ENCODE measurements at places on chromosomes 5 and 9.

DNA sequence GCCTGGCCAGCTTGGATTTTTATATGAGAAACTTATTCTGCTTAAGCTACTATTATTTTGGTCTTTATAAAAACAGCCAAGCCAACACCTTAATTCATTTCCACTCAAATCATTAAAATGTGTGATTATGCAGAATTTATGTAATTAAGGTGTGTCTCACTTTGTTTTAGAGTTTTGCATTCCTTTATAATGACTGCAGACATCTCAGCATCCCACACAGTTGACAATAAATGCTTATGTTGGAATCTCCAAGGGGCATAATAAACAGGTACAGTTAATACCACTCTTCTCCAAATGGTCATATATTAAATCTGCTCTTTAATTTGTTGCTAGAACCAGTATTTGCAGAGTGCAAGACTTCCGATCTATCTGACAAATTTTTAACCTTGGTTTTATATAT lies 34.3 kb downstream of the ARL15 start:
- DNase-seq, result no peak

GRCh38 chr5:100270023-100270771 lies 265.0 kb upstream of the FAM174A start:
- no peak for DNase-seq

- DNase-seq, result no peak
Measured at GRCh38 chr5:176716320-176716719, 69.0 kb downstream of the TSPAN17 start.

DNA sequence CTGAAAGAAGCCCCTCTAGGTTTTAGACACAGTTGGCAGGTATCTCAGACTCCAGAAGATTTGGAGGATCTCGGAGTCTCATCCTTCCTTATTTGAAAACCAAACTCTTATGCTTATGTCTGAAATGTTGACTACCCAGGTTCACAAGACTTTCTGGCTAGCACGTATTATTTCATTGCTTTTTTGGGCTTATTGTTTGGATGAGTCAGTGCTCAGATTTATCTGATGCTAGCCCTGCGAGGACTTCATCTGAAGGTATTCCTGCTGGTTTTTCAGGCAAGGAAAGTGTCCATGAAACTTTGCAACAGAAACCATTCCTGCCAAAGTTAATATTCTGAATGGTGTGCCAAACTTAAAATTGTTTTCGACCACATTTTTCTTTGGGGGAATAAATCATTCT lies 8.5 kb downstream of the OSTF1 start:
- DNase-seq, result no peak

- DNase-seq, result no peak
Measured at GRCh38 chr5:65482736-65483545, 1.2 kb upstream of the ADAMTS6 start.

DNA sequence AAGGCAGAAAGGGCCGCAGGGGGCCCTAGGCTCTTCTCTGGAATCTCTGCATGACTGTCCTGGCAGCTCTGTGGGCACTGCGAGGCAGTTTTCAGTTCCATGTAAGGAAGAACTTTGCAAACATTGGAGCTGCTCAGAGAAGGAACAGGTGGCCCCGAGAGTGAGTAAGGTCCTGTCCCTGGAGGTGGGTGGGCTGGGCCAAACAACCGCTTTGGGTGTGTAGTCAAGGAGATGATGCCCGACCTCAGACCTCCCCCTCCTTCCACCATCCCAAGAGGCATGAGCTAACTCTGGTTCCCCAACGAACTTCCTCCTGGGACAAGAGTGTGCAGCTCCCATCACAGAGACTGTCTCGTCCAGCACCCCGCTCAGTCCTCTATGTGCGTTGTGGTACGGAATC lies 20.5 kb downstream of the CSF1R start:
- DNase-seq, result no peak

GRCh38 chr5:14138608-14139540 lies 4.3 kb upstream of the TRIO start:
- no peak for DNase-seq

GRCh38 chr5:1032551-1033027 lies 24.0 kb downstream of the NKD2 start:
- DNase-seq, result no peak

- DNase-seq, result no peak
Measured at GRCh38 chr5:136011414-136012001, 17.3 kb upstream of the TGFBI start.

GRCh38 chr9:36145970-36146369 lies 9.4 kb downstream of the GLIPR2 start:
- DNase-seq, result no peak

DNA sequence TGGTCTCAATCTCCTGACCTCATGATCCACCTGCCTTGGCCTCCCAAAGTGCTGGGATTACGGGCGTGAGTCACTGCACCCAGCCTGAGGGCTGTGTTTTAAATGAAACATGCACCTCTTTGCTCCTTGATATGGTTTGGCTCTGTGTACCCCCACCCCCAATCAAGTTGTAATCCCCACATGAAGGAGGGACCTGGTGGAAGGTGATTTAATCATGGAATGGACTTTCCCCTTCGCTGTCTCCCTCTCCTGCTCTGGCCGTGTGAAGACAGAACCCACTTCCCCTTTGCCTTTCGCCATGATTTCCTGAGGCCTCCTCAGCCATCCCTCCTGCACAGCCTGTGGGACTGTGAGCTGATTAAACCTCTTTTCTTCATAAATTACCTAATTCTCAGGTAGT lies 12.5 kb upstream of the NOTCH1 start:
- no peak for DNase-seq

GRCh38 chr5:133244242-133244641 lies 192.4 kb downstream of the HSPA4 start:
- no peak for DNase-seq

DNA sequence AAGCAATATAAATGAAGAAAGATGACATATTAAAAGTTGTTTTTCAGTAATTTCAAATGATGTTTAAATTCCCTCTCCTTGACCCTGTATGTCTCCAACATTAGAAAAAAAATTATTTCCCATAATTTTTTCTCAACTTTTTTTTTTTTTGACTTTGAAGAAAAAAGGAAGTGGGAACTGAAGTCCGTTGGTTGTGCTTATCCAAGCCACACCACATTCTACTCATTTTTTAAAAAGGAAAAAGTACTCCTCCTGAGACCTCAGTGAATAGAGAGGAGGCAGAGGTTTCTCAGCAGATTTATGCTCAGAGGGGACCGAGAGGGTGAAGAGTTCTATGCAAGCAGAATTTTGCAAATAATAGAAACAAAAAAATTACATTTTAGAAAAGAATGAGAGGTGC lies 123.3 kb downstream of the PCSK5 start:
- DNase-seq, result no peak

DNA sequence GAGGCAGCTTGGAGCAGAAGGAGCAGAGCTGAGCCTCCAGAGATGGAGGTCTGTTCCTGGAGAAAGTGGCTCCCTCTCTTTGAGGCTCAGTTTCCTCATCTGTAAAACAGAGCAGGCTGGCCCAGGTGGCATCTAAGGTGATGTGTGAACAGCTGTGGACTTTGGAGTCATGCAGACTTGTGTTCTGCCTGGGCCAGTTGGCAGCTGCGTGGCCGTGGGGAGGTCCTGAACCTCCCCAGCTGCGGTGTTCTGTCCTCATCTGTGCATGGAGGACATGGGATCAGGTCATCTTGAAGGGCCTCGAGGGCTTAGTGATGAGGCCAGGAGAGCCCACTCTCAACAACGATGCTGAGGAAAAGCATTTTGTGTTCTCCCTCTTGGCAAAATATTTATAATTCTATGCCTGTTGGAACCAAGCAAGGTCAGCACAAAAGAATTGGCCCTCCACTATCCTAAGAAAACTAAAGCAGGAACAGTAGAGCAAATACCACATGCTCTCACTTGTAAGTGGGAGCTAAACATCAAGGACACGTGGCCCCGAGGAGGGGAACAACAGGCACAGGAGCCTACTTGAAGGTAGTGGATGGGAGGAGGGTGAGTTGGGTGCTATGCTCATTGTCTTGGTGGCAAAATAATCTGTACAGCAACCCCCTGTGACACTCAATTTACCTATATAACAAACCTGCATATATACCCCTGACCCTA lies 63.2 kb upstream of the COL15A1 start:
- DNase-seq, result no peak

DNA sequence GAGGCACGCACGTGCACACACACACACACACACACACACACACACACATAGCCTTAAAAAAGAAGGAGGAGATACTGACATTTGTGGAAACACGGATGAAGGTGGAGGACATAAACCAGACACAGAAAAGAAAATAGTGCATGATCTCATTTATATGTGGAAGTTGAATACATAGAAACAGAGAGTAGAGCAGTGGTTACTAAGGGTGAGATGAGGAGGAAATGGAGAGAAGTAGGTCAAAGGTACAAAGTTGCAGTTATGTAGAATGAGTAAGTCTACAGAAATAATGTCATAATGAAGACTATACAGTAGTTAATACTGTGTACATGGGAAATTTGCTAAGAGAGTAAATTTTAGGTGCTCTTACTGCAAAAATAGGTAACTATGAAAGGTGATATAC lies 412.2 kb upstream of the CDH9 start:
- no peak for DNase-seq

GRCh38 chr9:135065151-135065550 lies 22.3 kb upstream of the OLFM1 start:
- DNase-seq, result no peak

DNA sequence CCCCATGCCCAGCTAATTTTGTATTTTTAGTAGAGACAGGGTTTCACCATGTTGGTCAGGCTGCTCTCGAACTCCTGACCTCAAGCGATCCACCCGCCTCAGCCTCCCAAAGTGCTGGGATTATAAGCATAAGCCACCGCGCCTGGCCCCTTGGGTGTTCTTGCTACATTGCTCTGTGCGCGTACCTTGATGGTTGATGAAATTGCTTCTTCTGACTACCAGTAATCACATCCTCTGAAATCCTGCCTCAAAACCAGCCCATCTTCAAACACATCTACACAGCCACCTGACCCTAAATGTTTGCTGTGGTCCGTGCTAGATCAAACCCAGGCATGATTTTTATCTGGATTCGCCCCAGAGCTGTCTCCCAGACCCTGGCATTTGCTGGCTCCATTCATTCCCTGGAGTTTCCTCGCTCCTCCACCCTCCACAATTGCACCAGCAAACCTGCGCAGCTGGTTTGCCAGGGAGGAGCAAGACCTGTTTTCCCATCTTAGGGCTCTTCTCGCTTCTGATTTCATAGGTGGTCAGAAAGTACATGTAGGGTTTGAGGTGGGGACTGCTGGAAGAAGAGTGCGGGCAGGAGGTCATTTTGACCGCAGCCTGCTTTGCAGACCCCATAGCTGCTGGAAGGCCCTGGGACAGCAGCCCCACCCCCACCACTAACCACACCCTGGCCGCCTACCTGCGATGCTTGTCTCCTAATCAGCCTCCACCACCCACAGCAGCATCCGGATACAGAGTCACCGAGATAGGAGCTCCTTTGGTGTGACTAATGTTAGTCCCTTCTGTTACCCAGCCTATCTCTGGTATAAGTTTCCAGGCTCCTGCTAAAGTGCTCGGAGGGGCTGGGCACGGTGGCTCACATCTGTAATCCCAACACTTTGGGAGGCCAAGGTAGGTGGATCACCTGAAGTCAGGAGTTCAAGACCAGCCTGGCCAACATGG lies 22.7 kb downstream of the SWI5 start:
- no peak for DNase-seq

DNA sequence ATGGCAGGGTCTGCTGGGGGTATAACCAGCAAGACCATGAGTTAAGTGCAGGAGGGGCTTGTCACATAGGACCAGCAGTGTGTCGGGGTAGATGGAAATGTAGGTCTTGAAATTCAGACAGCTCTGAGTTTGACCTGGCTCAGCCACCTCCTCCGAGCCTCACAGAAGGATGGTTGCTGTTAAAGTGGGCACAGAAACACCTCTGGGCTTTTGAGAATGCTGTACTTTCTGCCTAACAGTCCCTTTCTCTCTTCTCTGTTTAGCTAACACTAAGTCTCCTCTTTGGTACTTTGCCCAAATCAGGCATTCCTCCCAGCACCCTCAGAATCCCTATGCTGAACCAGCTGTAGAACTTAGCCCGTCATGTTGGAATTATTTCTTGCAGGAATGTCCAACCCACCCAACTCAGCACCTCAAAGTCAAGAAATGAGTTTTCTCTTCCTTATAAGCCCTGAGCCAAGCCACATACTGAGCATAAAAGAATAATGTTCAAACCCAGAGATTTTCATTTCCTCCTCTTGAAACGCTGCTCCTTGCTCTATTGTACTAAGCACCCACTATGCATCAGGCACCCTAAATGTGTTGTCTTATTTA lies 41.7 kb upstream of the MATR3 start:
- no peak for DNase-seq

DNA sequence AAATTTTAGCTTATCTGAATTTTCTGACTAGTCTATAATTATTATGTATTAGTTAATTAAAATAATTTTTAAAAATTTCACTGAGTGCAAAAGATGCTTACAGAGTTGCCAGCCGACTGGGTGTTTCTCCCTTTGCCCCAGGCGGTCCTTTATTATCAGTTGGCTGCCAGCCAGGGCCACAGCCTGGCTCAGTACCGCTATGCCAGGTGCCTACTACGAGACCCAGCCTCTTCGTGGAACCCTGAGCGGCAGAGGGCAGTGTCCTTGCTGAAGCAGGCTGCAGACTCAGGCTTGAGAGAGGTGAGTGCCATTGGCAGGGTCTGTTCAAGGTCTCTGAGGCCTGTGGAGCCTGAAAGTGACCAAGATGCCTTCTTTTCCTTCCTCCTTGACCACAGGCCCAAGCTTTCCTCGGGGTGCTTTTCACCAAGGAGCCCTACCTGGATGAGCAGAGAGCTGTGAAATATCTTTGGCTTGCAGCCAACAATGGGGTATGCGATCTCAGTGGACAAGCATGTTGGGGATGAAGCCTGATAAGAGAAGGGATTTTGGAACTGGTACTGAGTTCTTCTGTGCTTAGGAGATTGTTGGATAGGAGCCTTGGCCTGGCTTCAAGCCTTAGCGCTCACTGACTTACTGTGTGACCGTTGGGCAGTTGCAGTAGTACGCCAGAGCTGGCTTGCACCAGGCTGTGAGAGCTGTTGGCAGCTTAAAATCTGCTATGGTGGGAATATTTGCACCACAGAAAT lies 10.6 kb downstream of the DELE1 start:
- no peak for DNase-seq

DNA sequence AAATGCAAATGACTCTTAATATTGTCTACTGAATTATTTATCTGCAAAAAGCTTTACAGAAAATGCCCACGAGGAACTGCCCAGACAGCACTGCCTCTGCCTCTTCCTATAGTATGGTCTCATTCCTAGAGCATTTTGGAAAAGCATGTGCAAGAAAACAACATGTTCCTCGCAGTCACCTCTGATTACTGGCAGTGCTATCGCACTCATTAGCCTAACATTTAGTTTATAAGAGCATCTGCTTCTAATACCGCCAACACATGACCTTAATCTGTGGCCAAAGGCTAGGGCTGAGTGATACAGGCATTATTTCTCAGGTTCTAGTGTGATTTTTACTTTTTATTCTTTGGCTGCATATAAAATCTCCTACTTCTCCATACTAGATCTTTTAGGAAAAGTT lies 259.2 kb downstream of the FBXL17 start:
- DNase-seq, result no peak

- no peak for DNase-seq
Measured at GRCh38 chr9:2681981-2682380, 35.3 kb upstream of the KCNV2 start.

DNA sequence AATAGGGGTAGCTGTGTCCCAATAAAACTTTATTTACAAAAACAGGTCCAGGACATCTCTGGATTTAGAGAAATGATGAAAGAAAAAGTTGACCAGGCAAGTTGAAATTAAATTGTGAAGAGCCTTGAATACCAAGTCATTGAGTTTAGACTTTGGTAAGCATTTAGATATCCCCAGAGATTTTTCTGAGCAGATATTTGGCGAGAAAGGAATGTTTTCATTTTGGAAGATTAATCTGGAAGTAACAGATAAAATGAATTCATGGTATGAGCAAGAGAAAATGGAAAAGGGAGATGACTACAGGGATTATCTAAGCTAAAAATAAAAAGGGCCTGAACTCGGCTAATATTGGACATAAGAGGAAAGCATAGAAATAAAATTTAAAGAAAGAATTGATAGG lies 157.6 kb downstream of the ACTL7B start:
- DNase-seq, result no peak
